ENCODE measurements at places on chromosomes 7 and 10. TPM values are rescaled to one million over a fixed set of nuclear protein-coding genes. Genes with fewer than 3 reads are reported as not detected.
A peak's percentile ranks its signal among the peaks of the same experiment; 100 is the strongest.

GRCh38 chr10:116014871-116015582 is 258.0 kb downstream of the GFRA1 start:
- no peaks in the 10 kb centered on the region for H3K36me3 ChIP-seq
- H3K27me3 ChIP-seq: no peaks in the 10 kb centered on the region
- H3K27ac ChIP-seq: no peak overlapping the region
- DNase-seq: no peak
- no peaks in the 10 kb centered on the region for H3K4me1 ChIP-seq

MPP7 gene
- 47.3 TPM for total RNA-seq

DNA sequence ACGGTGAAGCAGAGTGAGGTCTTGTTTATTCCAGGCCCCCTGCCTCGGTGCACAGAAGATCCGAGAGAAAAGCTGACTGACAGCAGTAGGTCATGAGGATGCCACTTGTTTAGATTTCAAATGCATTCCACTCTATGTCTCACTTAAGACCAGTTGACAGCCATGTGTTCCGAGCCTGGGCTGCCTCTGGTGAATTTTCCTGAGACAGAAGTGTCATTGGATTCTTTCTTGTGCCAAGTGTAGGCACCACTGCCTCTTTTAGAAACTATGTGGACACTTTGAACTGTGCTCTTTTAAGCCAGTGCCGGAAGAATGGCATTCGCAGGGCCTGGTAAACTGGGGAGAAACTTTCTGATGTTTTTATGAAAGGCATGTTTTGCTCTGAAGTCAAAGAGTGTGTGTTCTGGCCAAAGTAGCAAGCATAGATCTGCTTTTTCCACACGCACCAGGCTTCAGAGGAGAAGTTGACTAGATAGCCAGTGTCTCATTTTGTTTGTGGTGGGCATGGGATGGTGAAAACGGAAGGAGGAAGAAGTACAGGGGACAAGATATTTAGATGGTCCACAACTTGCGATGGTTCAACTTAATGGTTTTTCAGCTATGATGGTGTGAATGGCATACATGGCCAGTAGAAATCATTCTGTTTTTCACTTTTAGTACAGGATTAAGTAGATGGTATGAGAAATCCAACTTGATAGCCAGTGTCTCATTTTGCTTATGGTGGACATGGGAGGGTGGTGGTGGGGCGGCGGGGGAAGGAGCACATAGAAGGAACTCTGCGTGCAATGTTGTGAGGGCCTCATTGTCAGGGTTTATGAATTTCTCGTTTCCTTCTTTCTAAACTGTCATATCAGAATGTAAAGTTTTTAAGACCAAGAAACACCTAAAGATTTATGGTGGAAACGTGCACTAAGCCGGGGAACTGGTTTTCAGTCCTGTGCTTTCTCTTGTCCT is 41.5 kb downstream of the CYP17A1 start:
- peaks cover 86% of the 10 kb centered on the region for H3K4me1 ChIP-seq
- DNase-seq: no peak
- H3K27ac ChIP-seq: peak overlapping the region; percentile 71

- no peaks in the 10 kb centered on the region for H3K27me3 ChIP-seq
- DNase-seq: no peak
- no peaks in the 10 kb centered on the region for H3K36me3 ChIP-seq
- no peaks in the 10 kb centered on the region for H3K4me1 ChIP-seq
- H3K4me3 ChIP-seq: no peak overlapping the region
Measured at GRCh38 chr7:33773053-33773452, 132.3 kb upstream of the BMPER start.

PLPP4 gene
- not detected for total RNA-seq

DNA sequence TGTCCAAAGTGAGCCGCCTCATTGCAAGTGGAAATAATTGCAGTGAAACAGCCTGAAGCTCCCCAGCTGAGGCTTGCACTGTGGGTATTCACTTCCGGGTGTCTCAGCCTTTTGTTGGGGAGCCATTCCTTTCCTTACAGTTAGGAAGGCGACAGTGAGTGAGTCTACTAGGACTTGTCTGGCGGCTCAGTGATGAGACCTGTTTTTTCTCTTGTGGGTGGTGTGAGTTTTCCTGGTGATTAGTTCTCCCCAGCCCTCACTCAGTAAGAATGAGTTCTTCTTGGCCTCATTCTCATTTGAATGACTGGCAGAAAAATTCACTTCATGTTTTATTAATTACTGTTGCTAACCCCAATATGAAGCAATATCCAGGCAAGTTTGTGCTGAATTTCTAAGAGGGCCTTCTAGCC is 2.6 kb downstream of the PGAM1 start:
- H3K27me3 ChIP-seq: no peaks in the 10 kb centered on the region
- no peak for DNase-seq
- H3K4me1 ChIP-seq: peaks cover 36% of the 10 kb centered on the region

CPED1 gene
- total RNA-seq: 3.6 TPM

GRCh38 chr7:42928754-42929153 is 3.2 kb downstream of the PSMA2 start:
- peaks cover 29% of the 10 kb centered on the region for H3K36me3 ChIP-seq
- no peaks in the 10 kb centered on the region for H3K27me3 ChIP-seq
- no peak overlapping the region for H3K4me3 ChIP-seq
- H3K4me1 ChIP-seq: peaks cover 41% of the 10 kb centered on the region
